Heart left ventricle (tissue), 16 donors: ENCODE measurements at places on chromosomes 6 and 20.
A peak's percentile ranks its signal among the peaks of the same experiment; 100 is the strongest.

GRCh38 chr20:45621593-45621992 lies 7.9 kb upstream of the WFDC10A start:
- DNase-seq = no peak

GRCh38 chr6:11146117-11146826 lies 34.7 kb upstream of the ERVFRD-1 start:
- DNase-seq = no peak

- no peak for DNase-seq
These were observed 427.4 kb upstream of the JAG1 start for GRCh38 chr20:11101243-11101642.

- peak; percentile 72 for DNase-seq
These were observed at the start of gene ARFGEF3 for GRCh38 chr6:138161338-138162110. Gene ARFGEF3, plus strand, starts transcription at chr6:138161939. Its CDS starts 148 bp downstream, at chr6:138162087.

- no peak for DNase-seq
These were observed 46.5 kb downstream of the SLC22A3 start for GRCh38 chr6:160394654-160395035.

DNA sequence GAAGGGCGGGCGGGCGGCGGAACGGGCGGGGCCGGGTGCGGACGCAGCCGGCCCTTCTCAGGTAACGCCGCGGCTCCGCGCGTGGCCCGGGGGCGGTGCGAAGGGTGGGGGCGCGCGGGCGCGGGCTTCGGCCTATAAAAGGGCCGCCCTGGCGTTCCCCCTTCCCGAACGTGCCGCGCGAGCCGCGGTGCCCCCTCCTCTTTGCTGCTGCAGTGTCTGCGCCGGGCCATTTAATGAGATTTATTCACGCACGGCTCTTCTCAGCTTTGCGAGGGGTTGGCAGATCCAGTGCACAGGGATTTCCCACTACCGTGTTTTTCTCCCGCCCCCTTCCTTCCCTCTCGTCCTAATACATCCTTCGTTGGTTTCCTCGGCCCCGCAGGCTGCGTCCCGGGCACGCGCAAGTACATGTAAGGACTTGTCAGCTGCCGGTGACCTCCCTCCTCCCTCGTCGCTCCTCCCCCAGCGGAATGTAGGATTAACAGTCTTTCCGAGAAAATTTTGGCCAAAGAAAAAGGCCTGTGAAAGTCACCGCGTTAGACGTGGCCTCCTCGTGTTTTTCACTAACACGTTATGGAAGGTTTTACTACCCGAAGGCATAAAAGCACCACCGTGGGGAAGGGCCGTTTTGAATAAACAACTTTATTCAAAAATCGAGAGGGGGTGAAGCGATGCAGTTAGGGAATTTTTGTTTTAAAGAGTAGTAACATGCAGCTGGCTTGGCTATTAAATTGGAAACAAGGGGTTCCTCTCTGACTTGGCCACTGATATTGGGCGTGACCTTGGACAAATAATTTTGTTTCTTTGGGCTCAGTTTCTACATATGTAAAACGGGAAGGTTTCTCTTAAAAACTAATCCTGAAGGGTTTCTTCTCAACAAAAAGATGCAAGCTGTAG lies 966 bp upstream of the REV3L start:
- DNase-seq = peak; percentile 94

DNA sequence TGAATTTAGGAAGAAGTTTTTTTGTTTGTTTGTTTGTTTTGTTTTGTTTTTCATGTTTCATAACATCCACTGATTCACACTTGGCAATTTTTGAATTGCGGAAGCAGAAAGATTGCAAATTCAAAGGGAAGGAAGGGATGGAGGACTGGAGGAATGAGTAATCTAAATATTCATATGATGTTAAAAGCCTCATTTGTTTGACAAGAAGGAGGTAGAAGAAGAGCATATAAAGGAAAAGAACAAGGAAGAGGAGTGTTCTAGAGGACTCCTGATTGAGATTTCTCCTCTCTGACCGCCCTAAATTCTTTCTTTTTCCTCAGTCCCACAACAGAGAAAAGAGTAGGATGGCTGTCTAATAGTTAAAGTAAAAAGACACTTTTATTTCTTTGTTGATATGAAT lies 88.5 kb downstream of the METTL24 start:
- DNase-seq = no peak

GRCh38 chr6:82958551-82958950 lies 107.1 kb downstream of the UBE3D start:
- no peak for DNase-seq

DNA sequence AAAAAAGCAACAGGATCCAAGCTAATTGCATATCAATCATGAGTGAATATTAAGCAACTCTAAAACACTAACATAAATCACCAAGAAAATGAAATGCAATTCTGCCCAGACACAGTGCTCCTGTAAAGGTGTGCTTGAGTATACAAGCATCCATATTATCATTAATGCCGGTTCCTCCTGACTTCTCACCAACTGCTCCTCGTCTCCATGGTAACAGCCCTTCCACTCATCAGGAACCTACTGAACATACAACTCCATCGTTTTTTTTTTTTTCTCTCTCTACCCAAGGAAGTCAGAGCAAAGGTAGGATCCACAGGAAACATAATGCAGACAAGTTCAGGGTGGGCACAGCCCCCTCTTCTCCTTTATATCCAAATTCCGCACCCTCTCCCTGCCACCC lies 12.4 kb downstream of the GABBR1 start:
- DNase-seq = no peak
